ENCODE measurements at places on chromosomes 12 and 14.

DNA sequence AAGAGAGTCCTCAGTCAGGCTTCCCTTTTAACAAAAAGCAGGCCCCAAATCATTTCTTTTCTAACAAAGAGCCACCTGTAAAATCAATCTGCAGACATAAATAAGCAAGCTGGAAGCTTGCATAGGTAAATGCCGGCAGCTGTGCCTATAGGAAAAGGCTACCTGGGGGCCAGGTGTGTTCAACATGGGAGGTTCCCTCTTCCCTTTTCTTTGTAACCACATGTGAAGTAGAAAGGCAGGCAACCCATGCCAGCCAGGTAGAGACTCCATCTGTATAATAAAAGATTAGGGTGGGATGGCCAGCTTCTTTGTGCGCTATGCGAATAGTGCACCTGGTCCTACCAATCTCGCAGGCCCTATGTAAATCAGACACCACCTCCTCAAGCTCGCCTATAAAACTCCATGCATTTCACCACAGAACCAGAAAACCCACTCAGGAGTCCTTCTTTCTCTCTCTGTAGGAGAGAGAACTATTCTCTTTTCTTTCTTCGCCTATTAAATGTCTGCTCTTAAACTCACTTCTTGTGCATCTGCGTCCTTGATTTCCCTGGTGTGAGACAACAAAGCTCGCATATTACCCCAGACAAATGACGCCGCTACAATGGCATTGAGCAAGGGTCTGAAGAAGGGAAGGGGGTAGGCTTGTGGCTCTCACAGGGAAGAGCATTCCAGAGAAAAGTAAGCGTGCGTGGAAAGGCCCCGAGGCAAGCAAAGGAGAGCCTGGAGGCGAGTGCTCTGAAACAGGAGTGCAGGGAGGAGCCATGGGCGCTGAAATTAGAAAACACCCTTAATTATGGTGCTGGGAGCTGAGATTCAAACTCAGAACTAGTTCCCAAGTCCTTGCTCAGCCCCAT is 67.2 kb downstream of the TTC9 start:
- no peak for DNase-seq

GRCh38 chr12:14190694-14191093 is 174.8 kb upstream of the ATF7IP start:
- no peak for DNase-seq

DNA sequence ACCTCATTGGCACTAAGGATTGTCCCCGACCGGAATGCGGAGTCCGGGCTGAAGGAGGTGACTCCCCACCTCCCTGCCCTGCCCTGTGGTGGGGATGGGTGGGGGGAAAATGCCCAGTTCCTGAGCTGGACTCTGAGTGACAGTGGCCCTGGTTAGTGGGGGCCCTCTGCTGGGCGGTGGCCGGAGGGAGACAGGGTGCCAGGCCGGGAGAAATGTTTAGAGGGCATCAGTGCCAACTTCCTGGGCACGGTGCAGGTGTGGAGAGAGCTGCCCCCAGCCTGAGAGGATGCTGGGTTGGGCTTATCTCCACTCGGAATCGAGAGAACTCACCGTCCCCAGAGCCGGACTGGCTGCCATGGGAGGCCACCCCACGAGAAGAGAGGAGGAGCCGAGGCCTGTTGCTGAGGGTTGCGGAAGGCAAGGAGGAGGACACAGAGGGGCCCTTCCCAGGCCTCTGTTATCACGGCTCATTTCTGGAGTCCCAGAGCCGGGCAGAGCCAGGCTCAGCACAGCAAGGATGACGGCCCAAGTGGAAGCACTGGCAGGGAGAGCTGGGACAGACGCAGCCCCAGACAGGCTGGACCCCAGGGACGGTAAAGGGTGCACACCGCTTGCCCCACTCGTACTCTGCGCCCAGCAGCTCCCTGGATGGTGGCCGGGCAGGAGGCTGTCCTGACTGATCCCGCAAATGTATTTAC is 156.7 kb downstream of the KIF26A start:
- no peak for DNase-seq

- no peak for DNase-seq
These were observed 2.0 kb upstream of the AP1G2 start for GRCh38 chr14:23569443-23570151.

GRCh38 chr12:53676656-53677015 is 753 bp upstream of the ATP5MC2 start:
- DNase-seq: no peak

- DNase-seq: no peak
These were observed 6.2 kb downstream of the WNT10B start for GRCh38 chr12:48965298-48965838.

- no peak for DNase-seq
These were observed 357.1 kb upstream of the PDE3A start for GRCh38 chr12:20011200-20011599.

- no peak for DNase-seq
These were observed 43.8 kb upstream of the PSMA6 start for GRCh38 chr14:35248476-35248788.

GRCh38 chr14:86481104-86481503 is 951.2 kb downstream of the FLRT2 start:
- no peak for DNase-seq

GRCh38 chr14:45028107-45028626 is 55.7 kb upstream of the PRPF39 start:
- no peak for DNase-seq

DNA sequence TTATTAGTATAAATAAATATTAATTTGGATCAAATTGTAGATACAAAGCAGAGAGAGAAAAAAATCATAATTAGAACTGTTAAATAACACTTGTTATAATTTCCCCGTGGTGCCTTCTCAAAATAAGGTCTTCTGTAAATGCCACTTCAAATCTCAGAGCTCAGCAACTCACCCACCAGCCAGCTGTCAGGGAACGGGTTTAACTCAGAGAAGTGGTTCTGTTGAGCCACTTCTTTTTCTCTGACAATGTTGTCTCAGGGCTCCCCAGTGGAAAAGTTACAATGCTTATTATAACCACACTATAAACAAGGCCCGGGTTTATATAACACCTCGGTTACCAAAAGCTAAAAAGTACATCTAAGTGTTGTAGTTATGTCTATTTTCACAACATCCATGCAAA is 452.6 kb downstream of the GLT1D1 start:
- DNase-seq: no peak

DNA sequence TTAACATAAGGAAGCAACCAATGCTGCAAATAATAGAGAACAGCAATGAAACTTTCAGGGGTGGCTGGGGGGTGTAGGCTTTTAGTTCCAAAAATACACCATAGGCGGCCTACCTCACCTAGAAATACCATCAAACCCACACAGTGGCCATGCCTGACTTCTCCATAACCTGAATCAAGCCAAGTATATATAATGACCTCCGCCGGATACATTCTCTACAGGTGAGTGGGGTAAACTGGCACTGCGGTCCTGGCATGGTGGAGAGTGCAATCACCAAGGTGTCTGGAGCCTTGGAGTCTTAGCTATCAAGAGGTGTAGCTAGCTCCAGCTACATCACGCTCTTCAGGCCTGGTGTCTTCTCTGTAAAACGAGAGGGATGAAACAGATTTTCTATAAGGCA is 1.2 kb downstream of the ZBTB25 start:
- DNase-seq: no peak

DNA sequence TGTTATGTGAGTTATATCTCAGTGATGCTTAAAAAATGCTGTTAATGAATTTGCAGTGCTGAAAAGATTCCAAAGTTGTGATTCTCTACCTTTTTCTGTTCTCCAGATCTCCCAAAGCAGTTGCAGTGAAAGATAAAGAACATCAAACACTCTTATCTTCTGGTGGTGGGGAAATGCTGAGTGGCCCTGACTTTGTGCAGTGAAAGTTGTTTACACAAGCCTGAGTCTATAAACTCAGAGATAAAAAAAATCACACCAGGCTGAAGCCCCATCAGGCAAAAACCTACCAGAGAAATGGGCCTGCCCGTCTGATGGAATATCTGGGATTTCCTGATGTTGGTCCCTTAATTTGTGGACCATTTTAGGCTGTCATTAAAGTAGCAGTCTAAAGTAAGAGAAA is 46.1 kb downstream of the RASSF3 start:
- no peak for DNase-seq

DNA sequence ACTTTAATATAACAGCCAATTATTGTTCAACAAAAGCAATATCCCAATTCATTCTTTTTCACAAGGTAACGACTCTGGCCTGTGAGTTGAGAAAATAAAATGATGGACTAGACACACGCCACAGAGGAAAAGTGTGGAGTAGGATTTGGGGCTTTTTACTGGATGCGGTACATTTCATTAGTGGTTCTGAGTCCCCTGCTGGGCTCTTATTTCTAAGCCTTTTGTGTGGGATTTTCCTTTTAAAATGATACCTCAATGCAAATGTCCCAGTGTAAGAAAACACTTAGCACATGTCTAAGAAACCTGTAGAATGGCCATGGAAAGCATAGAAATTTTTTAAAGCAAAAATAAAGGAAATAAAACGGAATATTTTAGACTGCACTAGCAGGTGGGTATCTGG is 73.4 kb downstream of the C12orf42 start:
- no peak for DNase-seq

GRCh38 chr14:21185491-21185890 is 29.6 kb upstream of the OR5AU1 start:
- no peak for DNase-seq

DNA sequence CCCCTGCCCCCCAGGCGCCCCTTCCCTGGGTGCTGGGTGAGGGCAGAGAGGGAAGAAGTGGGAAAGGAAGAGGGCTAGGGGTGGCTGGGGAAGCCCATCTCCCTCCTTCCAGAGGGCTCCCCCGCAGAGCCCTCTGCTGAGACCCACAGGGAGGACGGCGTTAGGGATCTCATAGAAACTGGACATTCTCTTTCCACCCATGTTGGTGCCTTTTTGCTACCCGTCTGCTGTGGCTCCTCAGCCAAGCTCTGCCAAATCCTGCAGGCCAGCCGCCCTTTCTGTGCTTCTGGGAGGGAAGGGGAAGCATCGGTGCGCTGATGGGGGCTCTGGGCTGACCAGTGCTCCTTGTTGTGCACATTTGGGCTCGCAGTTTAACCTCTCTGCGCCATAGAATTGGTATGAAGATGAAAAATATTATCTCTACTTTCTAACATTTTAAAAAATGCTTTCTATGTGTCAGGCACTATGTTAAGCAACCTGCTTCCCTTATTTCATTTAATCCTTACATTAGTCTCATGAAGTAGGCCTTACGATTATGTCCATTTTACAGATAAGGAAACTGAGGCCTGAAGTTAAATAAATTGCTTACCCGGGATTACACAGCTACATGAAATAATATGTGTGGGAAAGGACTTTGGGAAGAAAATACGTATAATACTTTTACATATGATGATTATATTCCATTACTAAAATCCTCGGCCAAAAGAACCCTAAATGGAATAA is 981 bp downstream of the SLC48A1 start:
- DNase-seq: no peak

- DNase-seq: no peak
These were observed 668.1 kb downstream of the SLC16A7 start for GRCh38 chr12:60263836-60264493.

- no peak for DNase-seq
These were observed 7.1 kb downstream of the SCNN1A start for GRCh38 chr12:6367969-6368892.

DNA sequence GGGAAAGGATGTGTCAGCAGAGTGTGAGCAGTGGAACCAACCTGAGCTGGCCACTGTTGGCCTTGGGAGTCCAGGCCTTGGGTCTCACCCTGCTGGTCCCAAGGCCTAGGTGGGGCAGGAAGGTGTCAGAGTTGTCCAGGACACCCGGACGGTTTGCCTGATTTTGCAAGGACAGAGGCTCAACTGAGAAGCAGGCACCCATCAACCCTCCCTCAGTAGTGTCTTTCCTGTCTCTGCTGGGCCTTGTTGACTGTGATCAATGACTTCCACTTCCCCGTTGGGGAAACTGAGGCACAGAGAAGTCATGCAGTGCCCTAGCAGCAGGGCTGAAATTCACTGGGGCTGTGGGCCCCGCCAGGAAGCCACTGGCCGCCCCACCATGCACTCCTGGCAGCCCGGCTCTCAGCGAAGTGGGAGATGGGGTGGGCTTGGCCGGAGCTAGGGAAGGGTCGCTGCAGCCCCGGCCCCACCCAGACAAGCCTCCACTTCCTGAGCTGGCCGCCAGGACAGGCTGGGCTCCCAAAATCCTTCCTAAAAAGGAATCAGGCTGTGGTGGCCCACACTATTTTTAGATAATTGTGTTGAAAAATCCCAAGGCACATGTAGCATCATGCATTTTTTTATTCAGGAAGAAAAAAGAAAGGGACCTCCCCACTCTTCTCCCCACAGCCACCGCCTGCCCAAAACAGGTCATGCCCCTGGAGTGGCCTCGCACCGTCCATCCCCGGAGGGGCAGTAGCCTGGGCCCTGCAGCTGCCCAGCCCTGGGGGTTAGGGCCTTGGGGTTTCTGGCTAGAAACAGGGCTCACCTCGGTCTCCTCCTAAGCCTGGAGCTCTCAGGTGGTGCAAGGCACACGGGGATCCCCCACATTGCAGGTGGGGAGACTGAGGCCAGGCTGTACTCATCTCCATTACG is 127.4 kb downstream of the CALM1 start:
- no peak for DNase-seq

GRCh38 chr14:79256380-79256779 is 954.9 kb downstream of the DIO2 start:
- DNase-seq: no peak

GRCh38 chr12:52215587-52216031 is 17.4 kb upstream of the KRT7 start:
- DNase-seq: peak; percentile 71

DNA sequence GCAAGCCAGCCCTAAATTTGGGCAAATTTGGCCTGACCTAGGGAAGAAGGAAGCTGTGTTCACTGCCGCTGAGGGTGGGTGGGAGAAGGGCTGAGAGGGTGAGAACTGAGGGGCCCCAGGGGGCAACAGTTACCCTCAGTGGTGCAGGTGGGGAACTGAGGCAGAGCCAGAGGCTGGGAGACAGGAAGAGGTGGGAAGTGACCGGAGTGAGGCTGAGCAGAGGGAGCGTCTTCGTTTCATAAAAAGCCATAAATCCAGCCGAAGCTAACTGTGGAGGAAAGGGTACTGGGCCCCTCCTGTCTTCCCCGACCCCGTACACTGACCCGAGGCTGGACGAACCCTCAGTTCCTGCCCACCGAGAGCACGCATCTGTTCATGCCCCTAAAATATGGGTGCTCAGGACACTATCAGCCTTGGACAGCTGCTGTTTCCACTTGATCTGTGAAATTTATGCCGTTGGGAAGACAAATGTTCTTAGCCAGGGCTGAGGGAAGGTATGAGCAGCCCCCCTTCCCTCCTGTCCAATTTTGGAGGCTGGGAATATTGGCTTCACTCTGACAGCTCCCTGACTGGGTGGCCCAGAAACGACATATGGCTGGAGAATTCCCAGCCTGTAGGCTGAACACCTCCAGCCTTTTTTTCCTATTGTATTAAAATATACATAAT is 116.5 kb downstream of the KIF26A start:
- no peak for DNase-seq

- no peak for DNase-seq
These were observed 1317.6 kb downstream of the TMEM121 start for GRCh38 chr14:106843951-106844483.

- DNase-seq: no peak
These were observed at the start of gene STAT6 for GRCh38 chr12:57111031-57111734. STAT6 (minus strand) TSS chr12:57111362; CDS start chr12:57108278, 3,084 bp downstream.

DNA sequence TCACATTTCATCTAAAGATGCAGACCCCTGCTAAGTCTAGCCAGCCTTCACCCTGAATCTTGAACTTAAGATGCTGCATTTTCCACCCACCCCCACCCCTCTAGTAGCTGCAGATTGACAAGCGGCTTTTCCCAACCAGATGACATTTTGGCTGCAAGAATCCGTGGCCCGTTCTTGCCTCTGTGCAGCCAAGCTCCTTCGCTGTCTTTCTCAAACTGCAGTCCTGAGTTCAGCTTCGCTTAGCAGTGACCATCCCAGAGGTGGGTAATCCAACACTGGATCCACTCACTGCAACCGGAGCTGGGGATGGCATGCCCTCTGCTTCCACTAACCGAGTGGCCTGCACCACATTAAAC is 765 bp upstream of the NFYB start:
- DNase-seq: no peak
